ENCODE measurements at places on chromosomes 6 and 20. TPM values are rescaled to one million over a fixed set of nuclear protein-coding genes. Genes with fewer than 3 reads are reported as not detected.

ARMC2 gene
- total RNA-seq = 0.71 TPM

OR2J3 gene
- total RNA-seq = not detected

GRM1 gene
- total RNA-seq = not detected

KCNK15 gene
- total RNA-seq = not detected

MAK gene
- total RNA-seq = not detected

SMOC2 gene
- not detected for total RNA-seq

TNFAIP3 gene
- 12.2 TPM for total RNA-seq

DDR1 gene
- 17.0 TPM for total RNA-seq

WFDC5 gene
- not detected for total RNA-seq

EBF4 gene
- 4.0 TPM for total RNA-seq

KHDC1L gene
- total RNA-seq = not detected

SLC35D3 gene
- total RNA-seq = not detected

CAPN11 gene
- total RNA-seq = not detected

CDC5L gene
- 38.0 TPM for total RNA-seq

CDSN gene
- not detected for total RNA-seq

NCOA3 gene
- total RNA-seq = 11.5 TPM

PERP gene
- 42.4 TPM for total RNA-seq

PRRT1 gene
- not detected for total RNA-seq

C20orf144 gene
- not detected for total RNA-seq

TP53RK gene
- 30.1 TPM for total RNA-seq

RSPO3 gene
- total RNA-seq = not detected

DCDC2 gene
- not detected for total RNA-seq

ADGRF4 gene
- total RNA-seq = not detected

FOXS1 gene
- total RNA-seq = 1.5 TPM

TREML1 gene
- total RNA-seq = not detected

TMEM14A gene
- 91.0 TPM for total RNA-seq

ZNF184 gene
- 11.3 TPM for total RNA-seq

FAM209B gene
- not detected for total RNA-seq

EPHA7 gene
- not detected for total RNA-seq

GPLD1 gene
- total RNA-seq = 0.34 TPM

CRISP2 gene
- total RNA-seq = not detected

ESF1 gene
- total RNA-seq = 28.6 TPM

TFAP2B gene
- total RNA-seq = not detected

PHACTR1 gene
- total RNA-seq = not detected

CST9L gene
- not detected for total RNA-seq

B3GAT2 gene
- total RNA-seq = not detected

TBX18 gene
- 35.1 TPM for total RNA-seq

ARG1 gene
- not detected for total RNA-seq

XPO5 gene
- 35.8 TPM for total RNA-seq

MAFB gene
- not detected for total RNA-seq

NCOA5 gene
- 17.0 TPM for total RNA-seq

RNF144B gene
- 8.1 TPM for total RNA-seq

FAM83C gene
- not detected for total RNA-seq

CYP24A1 gene
- not detected for total RNA-seq

TAP2 gene
- total RNA-seq = 34.2 TPM

PRSS35 gene
- 1.1 TPM for total RNA-seq

PLCB4 gene
- total RNA-seq = 4.0 TPM

PPIL6 gene
- total RNA-seq = 0.29 TPM

HLA-DOB gene
- total RNA-seq = 0.32 TPM

BPIFB1 gene
- total RNA-seq = not detected

MDN1 gene
- 14.8 TPM for total RNA-seq

ARMH2 gene
- not detected for total RNA-seq

MEP1A gene
- 1.0 TPM for total RNA-seq

GPR63 gene
- total RNA-seq = 0.44 TPM

PROKR2 gene
- total RNA-seq = not detected

BCL2L1 gene
- 106 TPM for total RNA-seq

GNAS-AS1 gene
- not detected for total RNA-seq

All from SJSA1 (cell line).